ENCODE measurements at places on chromosomes 6 and 20.
A peak's percentile ranks its signal among the peaks of the same experiment; 100 is the strongest.

DNA sequence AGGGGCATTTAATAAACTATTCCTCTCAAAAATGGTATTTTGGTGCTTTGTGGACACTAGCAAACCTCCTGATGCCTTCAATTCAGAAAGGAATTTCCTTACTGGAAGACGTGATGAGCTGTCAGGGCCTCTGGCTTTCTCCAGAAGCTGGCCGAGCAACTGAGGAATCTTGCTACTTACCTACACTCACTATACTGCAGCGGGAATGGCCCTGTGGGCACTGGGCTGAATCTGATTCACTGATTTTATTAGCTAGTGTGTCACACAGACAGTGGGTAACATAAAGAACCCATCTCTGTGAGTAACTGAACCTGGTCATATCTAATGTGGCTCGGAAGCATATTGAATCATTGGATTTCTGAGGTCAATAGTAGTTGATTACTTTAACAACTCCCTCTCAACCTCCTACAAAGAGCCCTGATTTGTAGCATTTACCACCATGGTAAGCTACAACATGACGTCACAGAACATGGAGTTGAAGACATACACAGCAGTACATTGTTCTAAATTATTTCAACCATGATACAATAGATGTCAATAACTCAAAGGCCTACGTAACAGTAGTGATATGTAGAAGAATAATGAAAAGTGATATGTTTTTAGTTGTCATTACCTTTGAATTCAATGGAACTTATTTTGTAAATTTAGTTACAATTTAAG, 232.1 kb downstream of the SYNE1 start:
- DNase-seq: no peak

GRCh38 chr6:136582711-136583471, 32.7 kb upstream of the MAP7 start:
- DNase-seq: peak; percentile 51

GRCh38 chr20:58321205-58321604, 11.7 kb downstream of the RAB22A start:
- DNase-seq: no peak

DNA sequence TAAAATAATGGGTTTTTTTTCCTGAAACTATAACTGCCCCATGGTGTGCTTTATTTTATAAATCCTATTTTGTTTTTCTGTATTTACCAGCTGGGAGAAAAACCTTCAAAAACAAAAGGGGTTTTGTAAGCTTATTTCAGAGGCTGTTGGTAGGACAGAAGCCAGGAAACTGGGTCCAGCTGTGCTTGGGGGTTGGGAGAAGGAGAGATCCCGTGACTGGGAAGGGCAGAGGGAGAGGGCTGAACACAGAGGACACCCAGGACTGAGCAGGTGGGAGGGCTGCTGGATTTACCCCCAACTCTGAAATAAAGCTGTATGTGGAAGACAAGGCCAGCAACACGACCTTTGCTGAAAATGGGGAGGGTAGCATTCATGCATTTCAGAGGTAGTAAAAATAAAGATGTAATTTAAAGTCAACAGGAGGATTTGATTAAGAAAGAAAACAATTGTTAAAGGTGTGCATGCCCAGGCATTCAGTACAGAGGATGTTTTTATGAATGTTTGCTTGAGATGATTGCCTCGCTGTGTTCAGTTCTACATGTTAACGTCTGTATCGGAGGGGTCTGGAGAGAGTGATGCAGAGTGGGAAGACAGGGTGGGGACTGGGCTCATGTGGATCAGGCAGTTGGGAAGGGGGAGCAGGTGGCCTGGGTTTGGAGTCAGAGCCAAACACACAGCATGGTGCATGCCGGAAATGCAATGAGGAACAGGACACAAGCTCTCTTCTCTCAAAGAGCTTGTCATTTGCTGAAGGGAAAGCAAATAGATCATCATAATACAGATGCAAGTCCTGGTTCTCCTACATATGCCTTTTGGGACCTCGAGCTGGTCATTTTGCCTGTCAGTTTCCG, 21.4 kb downstream of the ARFGEF3 start:
- no peak for DNase-seq

DNA sequence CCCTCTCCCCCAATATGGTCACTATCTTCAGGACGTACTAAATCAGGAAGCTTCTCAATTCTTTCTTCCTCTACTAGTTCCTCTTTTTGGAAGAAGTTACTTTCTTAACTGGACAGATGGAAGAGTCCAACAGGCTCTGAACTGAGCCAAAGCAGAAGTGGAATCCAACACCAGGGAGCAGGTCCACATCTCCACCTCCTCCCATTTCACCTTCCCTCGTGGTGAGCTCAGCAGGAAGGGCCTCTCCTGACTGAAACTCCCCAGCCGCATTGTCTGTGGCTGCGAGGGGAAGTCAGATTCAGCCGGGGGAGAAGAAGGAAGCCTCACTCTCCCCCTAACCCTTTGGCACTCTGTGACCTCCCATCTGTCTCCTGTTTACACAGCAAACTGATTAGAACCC, 63.8 kb upstream of the UST start:
- DNase-seq: no peak

GRCh38 chr20:51789434-51789833, 12.9 kb downstream of the SALL4 start:
- no peak for DNase-seq

GRCh38 chr6:43096451-43097097, 20.5 kb downstream of the PTK7 start:
- no peak for DNase-seq

DNA sequence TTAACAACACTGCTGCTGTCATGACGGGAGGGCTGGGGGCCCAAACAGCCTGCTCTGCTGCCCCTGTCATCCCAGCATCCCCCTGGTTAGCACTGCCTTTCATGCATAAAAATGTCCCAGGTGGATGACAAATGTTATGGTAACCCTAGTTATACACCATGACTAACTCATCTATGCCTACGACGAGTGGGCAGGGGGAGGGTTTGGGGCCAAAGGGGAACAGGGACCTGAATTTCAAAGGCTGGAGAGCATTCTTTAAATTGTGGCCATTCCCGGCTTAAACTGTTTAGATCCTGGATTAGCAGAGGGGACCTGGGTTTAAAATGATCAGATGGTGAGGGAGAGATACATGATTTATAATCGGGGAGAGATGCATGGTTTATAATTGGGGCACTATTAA, 24.4 kb downstream of the GNAS-AS1 start:
- no peak for DNase-seq

DNA sequence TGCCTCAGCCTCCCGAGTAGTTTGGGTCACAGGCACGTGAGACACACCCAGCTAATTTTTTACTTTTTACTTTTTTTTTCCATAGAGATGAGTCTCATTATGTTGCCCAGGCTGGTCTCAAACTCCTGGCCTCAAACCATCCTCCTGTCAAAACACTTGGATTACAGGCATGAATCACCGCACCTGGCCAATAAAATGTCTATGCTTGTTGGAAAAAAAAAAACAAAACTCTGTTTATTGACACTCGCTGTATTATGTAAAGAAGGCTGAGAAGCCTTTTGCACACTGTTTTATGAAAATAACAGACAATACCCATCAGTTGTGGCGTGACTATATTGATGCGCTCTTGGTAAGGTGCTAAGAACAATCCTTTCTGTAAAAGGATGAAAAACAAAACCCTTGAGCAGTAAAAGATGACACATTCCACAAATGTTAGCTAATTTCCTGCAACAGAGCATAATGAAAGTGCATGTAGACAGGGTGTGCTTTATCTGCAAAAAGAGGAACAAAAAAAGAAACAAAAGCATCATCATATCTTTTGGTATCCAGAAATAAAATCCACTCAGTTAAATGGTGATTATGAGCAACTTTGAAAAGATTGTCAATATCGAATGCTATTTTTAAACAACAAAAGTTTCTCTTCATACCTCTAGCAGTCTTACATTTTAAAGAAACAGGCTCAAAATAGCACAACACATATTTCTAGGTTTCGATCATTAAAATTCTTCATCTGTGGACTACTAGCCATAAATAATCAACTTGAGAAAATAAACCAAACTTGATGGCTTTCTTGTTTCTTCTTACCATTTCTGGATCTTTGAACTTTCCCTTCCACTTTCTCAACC, 108.3 kb upstream of the PHACTR1 start:
- peak; percentile 34 for DNase-seq

- no peak for DNase-seq
These were observed 161.0 kb downstream of the DHX35 start for GRCh38 chr20:39123185-39123557.

- DNase-seq: no peak
These were observed 111.6 kb downstream of the JPH2 start for GRCh38 chr20:44075191-44075949.

DNA sequence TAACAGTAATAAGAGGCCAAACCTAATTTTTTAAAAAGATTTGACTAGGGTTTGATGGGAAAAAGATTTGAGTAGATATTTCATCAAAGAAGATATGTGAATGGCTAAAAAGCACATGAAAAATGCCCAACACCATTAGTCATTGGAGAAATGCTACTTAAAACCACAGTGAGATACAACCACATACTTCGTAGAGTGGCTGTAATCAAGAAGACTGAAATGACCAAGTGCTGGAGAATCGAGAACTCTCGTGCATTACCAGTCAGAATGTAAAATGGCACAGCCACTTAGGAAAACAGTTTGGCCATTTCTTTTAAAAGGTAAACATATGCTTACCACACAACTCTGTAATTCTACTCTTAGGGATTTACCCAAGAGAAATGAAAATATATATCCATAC, 175.5 kb downstream of the EYA2 start:
- no peak for DNase-seq

- peak; percentile 48 for DNase-seq
These were observed 66.4 kb downstream of the STX11 start for GRCh38 chr6:144216668-144217218.

DNA sequence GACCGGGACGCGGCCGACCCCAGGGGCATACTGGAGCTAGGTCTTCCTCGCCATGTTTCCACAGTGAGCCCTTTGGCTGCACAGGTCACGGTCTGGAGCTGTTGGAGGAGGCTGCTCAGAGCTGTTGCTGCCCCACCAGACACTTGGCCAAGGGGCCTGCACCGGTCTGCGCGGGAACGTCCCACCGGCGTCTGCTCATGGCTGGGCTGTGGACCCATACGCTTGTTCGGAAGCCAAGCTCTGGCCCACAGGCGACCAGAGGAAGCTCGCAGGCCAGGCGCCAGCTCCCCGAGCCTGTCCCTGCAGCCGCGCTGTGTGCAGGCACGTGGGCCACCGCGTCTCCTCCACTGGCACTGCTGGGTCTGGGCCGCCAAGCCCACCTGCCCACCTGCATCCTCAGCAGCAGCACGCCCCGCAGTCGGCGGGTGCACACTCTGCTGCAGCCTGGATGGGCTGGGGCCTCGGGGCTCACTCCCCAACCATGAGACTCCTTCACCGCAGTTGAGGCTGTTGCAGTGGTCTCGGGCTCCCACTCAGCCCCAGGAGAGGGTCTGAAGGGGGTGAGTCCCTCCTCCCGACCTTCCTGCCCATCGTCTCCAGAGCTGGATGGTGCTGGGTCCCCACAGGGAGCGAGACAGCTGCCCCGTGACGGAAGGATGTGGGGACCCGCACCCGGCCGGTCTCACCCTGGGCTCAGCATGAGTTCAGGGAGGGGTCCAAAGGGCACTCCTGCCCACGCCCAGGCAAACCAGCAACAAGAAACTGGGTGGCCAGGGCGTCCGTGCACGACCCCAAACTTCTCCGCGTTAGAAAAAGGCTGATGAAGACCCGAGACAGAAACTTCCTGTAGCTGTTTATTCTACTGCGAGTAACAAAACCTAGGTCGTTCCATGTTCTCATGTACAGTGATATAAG, 15.5 kb upstream of the TCFL5 start:
- DNase-seq: no peak

- no peak for DNase-seq
These were observed 109.3 kb upstream of the EYA4 start for GRCh38 chr6:133131621-133132465.

GRCh38 chr20:4894409-4894808, 106.9 kb downstream of the SLC23A2 start:
- no peak for DNase-seq

- DNase-seq: no peak
These were observed 234.4 kb downstream of the PHACTR1 start for GRCh38 chr6:12950976-12951375.

DNA sequence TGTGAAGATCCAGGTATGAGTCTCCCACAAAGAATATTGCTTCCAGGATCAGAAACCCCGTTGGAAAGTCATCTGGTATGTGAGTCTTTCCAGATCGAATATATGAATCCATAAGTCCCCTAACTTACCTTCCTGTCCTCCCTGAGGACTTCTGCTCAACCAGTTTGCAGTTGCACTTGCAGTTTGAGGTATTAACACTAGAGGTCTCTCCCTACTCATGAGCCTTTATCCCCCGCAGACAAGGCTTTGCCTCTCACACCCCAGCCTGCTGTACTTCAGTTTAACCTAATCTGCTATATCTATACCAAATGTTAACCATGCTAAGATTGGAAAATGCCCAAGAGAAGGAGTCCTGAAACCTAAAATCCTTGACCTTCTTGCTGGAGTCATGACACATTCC, 135.3 kb upstream of the DEFB112 start:
- DNase-seq: no peak

DNA sequence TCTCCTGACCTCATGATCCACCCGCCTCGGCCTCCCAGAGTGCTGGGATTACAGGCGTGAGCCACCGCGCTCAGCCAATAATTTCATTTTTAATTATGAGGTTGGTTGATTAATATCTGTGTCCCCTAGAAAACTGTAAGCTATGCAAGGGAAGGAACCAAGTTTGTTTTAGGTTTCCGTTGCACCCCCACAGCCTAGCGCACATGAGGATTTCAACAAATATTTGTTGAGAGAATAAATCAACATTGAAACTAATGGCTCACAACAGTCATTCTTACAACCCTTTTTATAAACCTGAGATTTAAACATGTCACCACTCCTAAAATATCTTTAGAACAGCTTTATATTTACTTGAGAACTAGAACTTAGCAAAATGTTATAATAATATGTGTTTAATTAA, 114.0 kb upstream of the CARMIL1 start:
- no peak for DNase-seq

DNA sequence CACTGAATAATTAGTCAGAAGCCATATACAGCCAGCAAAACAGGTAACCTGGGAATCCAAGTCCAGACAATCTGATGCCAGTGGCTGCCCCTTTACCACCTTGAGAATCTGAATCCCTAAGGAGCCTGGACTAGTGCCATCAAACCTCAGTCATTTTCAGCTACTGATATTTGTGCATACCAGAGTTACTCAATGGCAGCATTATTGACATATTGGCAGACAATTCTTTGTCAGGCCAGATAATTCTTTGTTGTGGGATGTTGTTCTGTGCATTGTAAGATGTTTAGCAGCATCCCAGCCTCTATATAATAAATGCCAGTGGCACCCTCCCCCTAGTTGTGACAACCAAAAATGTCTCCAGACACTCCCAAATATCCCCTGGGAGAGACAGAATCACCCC, 3.2 kb upstream of the EIF2S2 start:
- DNase-seq: no peak

GRCh38 chr6:143164565-143165105, 103.9 kb downstream of the AIG1 start:
- DNase-seq: no peak
